ENCODE measurements at places on chromosomes 1 and 21. TPM values are rescaled to one million over a fixed set of nuclear protein-coding genes. Genes with fewer than 3 reads are reported as not detected.

- H3K36me3 ChIP-seq, result no peaks in the 10 kb centered on the region
- no peaks in the 10 kb centered on the region for H3K4me1 ChIP-seq
- H3K27ac ChIP-seq, result no peak overlapping the region
Measured at GRCh38 chr21:45862543-45863207, 118.9 kb upstream of the COL6A1 start.

The MRPL9 gene
- total RNA-seq, result 95.0 TPM

GRCh38 chr1:235818632-235819136 lies 48.0 kb downstream of the LYST start:
- no peak overlapping the region for H3K4me3 ChIP-seq
- no peak overlapping the region for H3K27ac ChIP-seq
- H3K27me3 ChIP-seq, result no peaks in the 10 kb centered on the region
- H3K36me3 ChIP-seq, result peaks cover 14% of the 10 kb centered on the region
- peaks cover 17% of the 10 kb centered on the region for H3K4me1 ChIP-seq

DNA sequence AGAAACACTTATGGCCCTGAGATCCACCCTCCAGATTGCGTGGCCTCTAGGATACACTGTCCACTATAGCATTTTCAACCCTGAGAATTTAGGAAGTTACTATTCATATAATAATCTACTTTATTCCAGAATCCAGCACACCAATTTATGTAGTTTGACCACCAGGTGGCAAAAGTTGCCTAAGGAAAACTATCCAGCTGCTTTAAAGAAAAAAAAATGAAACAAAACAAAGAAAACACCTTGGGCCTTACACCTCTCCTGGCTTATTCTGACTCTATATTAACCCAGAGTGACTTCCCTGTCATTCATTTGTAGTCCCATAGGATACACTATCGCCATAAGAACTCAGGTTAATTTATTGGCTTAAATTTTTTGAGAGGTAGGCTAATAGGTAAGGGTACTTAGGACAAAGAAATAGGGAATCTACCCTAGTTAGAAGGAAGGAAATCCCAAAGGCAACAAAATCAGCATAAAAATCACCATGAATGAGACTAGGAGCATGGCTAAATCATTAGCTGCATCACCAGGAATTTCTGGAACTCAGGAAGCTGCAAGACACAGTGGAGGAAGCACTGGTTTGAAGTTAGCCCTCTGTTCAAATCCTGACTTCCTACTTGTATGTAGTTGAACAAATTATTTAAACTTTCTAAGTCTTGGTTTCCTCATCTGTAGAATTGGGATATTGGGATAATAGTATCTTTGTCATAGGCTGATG lies 107.5 kb downstream of the SPAG17 start:
- H3K27ac ChIP-seq, result no peak overlapping the region
- no peak overlapping the region for H3K4me3 ChIP-seq
- no peak for DNase-seq
- H3K4me1 ChIP-seq, result peaks cover 3% of the 10 kb centered on the region
- H3K27me3 ChIP-seq, result no peaks in the 10 kb centered on the region

DNA sequence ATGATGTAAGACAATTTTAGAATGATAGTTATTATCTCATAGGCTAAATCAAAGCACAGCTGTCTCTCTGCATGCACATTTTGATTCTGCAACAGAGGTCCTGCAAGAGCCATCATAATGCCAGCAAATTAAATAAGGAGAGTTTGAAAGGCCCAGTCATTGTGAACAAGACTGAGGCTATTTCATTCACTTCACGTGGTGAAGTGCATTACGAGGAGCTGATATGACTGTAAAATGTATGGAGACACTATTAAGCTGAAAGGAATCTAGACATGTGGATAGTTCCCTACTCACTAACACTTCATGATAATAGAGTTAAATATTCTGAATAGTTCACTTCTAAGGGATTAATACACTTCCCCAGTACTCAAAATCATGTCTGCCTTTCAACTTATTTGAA lies 299.0 kb downstream of the SMYD3 start:
- H3K27ac ChIP-seq, result no peak overlapping the region
- DNase-seq, result no peak
- no peaks in the 10 kb centered on the region for H3K27me3 ChIP-seq
- no peaks in the 10 kb centered on the region for H3K36me3 ChIP-seq
- no peak overlapping the region for H3K4me3 ChIP-seq

- H3K4me1 ChIP-seq, result no peaks in the 10 kb centered on the region
- no peaks in the 10 kb centered on the region for H3K27me3 ChIP-seq
- DNase-seq, result no peak
- no peaks in the 10 kb centered on the region for H3K36me3 ChIP-seq
- H3K4me3 ChIP-seq, result no peak overlapping the region
- no peak overlapping the region for H3K27ac ChIP-seq
Measured at GRCh38 chr1:30704271-30704670, 19.1 kb downstream of the MATN1 start.

GRCh38 chr1:243433737-243434370 lies 178.0 kb downstream of the SDCCAG8 start:
- no peak overlapping the region for H3K27ac ChIP-seq
- peaks cover 6% of the 10 kb centered on the region for H3K36me3 ChIP-seq
- DNase-seq, result no peak
- H3K4me1 ChIP-seq, result no peaks in the 10 kb centered on the region
- H3K27me3 ChIP-seq, result no peaks in the 10 kb centered on the region

GRCh38 chr1:94240822-94241221 lies 3.4 kb upstream of the ARHGAP29 start:
- no peak overlapping the region for H3K4me3 ChIP-seq
- no peak for DNase-seq
- H3K27ac ChIP-seq, result no peak overlapping the region

GRCh38 chr1:200030791-200031190 lies 3.3 kb downstream of the NR5A2 start:
- no peak for DNase-seq
- peaks cover 8% of the 10 kb centered on the region for H3K4me1 ChIP-seq
- H3K36me3 ChIP-seq, result no peaks in the 10 kb centered on the region

GRCh38 chr1:2137257-2138121 lies 57.1 kb downstream of the FAAP20 start:
- no peak for DNase-seq
- H3K27ac ChIP-seq, result no peak overlapping the region
- H3K4me1 ChIP-seq, result peaks cover 11% of the 10 kb centered on the region
- H3K27me3 ChIP-seq, result no peaks in the 10 kb centered on the region
- H3K36me3 ChIP-seq, result no peaks in the 10 kb centered on the region

- H3K36me3 ChIP-seq, result no peaks in the 10 kb centered on the region
- H3K4me1 ChIP-seq, result peaks cover 21% of the 10 kb centered on the region
- H3K27ac ChIP-seq, result no peak overlapping the region
- no peak for DNase-seq
- H3K4me3 ChIP-seq, result no peak overlapping the region
Measured at GRCh38 chr1:91891454-91891853, 5.5 kb upstream of the TGFBR3 start.

DNA sequence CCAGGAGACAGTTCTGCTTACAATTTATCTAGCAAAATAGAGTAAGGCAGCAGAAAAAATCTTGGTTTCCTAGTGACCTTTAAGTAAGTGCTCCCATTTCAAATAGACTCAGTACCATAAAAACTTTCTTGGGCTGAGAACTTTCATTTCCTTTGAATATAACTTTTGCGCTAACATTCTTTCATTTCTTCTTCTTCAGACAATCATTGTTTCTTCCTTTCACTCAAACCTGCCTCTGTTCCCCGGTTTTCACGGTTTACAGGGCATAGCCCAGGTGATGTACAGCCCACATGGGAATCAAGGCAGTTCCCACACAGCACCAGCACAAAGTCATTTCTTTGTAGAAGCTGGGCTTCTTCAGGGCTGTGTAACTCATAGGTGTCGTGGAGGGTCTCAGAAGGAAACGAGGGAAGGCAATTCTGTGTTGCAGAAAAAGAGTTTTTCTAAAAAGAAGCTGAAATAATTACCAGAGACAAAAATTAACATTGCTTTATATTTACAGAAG lies 611.6 kb downstream of the SMYD3 start:
- H3K27ac ChIP-seq, result no peak overlapping the region
- H3K4me1 ChIP-seq, result peaks cover 3% of the 10 kb centered on the region
- no peaks in the 10 kb centered on the region for H3K27me3 ChIP-seq
- H3K4me3 ChIP-seq, result no peak overlapping the region
- no peak for DNase-seq
- H3K36me3 ChIP-seq, result peaks cover 28% of the 10 kb centered on the region

DNA sequence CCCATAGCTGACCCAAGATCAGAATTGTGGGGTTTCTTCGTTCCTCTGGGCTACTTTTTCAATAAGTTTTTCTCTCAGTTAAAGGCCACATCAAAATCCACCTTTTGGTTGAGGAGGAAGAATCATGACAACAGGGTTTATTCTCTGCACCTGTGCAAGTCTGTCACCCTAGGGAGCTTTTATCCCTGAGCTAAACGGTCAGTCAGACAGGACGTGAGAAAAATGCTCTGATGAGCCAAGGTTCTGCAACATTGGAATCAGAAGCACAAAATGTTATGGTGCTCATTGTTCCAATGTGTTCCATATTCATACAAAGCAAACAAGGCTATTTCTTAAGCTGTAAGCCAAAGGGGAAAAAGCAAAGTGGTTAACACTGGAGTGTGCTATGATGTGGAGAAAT lies 7.4 kb upstream of the ERICH3 start:
- no peak overlapping the region for H3K27ac ChIP-seq
- H3K36me3 ChIP-seq, result no peaks in the 10 kb centered on the region
- DNase-seq, result no peak
- H3K27me3 ChIP-seq, result peaks cover 5% of the 10 kb centered on the region
- H3K4me1 ChIP-seq, result no peaks in the 10 kb centered on the region

DNA sequence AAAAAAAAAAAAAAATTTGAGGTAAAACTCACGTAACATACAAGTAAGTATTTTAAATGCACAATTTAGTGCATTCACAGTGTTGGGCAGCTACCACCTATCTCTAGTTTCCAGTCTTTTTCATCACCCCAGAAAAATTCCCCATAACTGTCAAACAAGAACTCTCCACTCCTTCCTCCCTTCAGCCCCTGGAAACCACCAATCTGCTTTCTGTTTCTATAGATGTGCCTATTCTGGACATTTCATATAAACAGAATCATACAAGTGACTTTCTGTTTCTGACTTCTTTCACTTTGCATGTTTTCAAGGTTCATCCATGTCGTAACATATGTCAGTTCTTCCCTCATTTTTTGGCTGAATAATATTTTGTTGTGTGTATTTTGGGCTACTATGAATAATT lies 24.9 kb upstream of the ETS2 start:
- no peaks in the 10 kb centered on the region for H3K27me3 ChIP-seq
- H3K4me3 ChIP-seq, result peak overlapping the region; percentile 13
- peaks cover 23% of the 10 kb centered on the region for H3K36me3 ChIP-seq
- peaks cover 21% of the 10 kb centered on the region for H3K4me1 ChIP-seq
- DNase-seq, result no peak
- H3K27ac ChIP-seq, result peak overlapping the region; percentile 82

DNA sequence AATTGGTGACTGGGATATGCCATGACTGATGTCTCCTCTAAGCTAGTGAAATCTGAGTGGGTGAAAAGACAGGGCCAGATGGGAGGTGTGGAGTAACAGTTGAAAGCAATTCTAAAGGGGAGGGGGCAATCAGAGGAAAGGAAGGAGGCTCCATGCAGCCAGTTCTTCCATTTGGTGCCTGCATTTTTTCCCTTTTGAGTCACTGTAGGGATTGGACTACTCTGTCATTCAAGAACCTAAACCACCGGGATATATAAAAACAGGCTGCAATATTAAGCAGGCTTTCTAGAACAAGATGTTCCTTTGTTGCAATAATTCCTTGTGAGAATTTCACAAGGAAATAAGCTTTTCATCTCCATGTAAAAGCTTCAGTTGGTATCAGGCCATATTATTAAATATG lies 18.3 kb downstream of the CLIC6 start:
- no peak overlapping the region for H3K27ac ChIP-seq
- H3K4me3 ChIP-seq, result no peak overlapping the region
- no peak for DNase-seq
- peaks cover 19% of the 10 kb centered on the region for H3K27me3 ChIP-seq

GRCh38 chr1:101278238-101278637 lies 41.4 kb downstream of the S1PR1 start:
- peaks cover 46% of the 10 kb centered on the region for H3K4me1 ChIP-seq
- no peak overlapping the region for H3K27ac ChIP-seq
- no peaks in the 10 kb centered on the region for H3K27me3 ChIP-seq
- H3K4me3 ChIP-seq, result no peak overlapping the region

GRCh38 chr1:233744779-233745513 lies 131.0 kb downstream of the KCNK1 start:
- peaks cover 3% of the 10 kb centered on the region for H3K27me3 ChIP-seq
- H3K4me3 ChIP-seq, result no peak overlapping the region
- H3K36me3 ChIP-seq, result no peaks in the 10 kb centered on the region
- no peak for DNase-seq
- H3K4me1 ChIP-seq, result no peaks in the 10 kb centered on the region
- H3K27ac ChIP-seq, result no peak overlapping the region

The OR2L5 gene
- total RNA-seq, result not detected

GRCh38 chr1:107413951-107414350 lies 273.1 kb downstream of the NTNG1 start:
- no peak overlapping the region for H3K4me3 ChIP-seq
- no peaks in the 10 kb centered on the region for H3K4me1 ChIP-seq
- no peak for DNase-seq
- no peak overlapping the region for H3K27ac ChIP-seq
- H3K27me3 ChIP-seq, result peaks cover 4% of the 10 kb centered on the region

The NBPF20 gene
- 1.4 TPM for total RNA-seq

Measured in activated naive CD8-positive, alpha-beta T cell treated with anti-CD3 and anti-CD28 coated beads, Interleukin-2, amount 10 ng/mL, durations not matched to agents 7 days and 5 days (primary cell).